ENCODE measurements at places on chromosomes 5 and 9. TPM values are rescaled to one million over a fixed set of nuclear protein-coding genes. Genes with fewer than 3 reads are reported as not detected.

SH3GL2 gene
- total RNA-seq: 0.28 TPM

PRDM9 gene
- not detected for total RNA-seq

GRCh38 chr5:115838885-115839518 lies 2.4 kb downstream of the ATG12 start:
- DNase-seq: no peak

SLC36A2 gene
- total RNA-seq: not detected

PCDHB6 gene
- total RNA-seq: 0.33 TPM

- peak; percentile 16 for DNase-seq
Measured at GRCh38 chr5:171720086-171720485, 65.5 kb upstream of the SMIM23 start.

- peak; percentile 44 for DNase-seq
Measured at GRCh38 chr9:105141146-105141975, 103.1 kb upstream of the SLC44A1 start.

DNA sequence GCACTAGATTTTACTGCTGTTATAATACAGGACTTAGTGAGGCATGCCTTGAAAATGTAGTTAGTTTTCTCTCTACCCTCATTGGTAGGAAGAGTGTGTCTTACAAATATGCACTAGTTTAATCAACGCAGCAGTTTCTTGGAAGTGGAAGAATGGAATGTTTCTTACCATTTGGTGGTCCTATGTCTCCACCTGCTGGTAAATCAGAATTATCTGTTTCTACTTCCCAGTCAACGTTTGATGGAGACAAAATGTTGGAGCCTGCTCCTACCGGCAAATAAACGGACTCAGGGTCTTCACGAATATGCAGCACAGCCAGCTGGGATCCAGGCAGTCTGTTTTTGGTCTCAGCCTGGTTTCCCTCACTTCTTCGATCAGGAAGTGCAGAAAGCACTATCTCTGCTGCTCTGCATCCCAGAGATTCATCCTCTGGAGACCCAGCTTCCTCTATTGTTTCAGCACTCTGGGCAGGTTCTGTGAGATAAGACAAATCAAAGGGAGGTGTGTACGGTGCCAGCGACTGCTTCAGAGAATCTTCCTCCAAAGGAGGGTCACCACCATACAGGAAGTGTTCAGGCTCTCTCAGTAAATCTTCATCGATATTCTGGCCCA lies 59.5 kb upstream of the PCA3 start:
- no peak for DNase-seq

GAS1 gene
- total RNA-seq: 78.6 TPM

DNA sequence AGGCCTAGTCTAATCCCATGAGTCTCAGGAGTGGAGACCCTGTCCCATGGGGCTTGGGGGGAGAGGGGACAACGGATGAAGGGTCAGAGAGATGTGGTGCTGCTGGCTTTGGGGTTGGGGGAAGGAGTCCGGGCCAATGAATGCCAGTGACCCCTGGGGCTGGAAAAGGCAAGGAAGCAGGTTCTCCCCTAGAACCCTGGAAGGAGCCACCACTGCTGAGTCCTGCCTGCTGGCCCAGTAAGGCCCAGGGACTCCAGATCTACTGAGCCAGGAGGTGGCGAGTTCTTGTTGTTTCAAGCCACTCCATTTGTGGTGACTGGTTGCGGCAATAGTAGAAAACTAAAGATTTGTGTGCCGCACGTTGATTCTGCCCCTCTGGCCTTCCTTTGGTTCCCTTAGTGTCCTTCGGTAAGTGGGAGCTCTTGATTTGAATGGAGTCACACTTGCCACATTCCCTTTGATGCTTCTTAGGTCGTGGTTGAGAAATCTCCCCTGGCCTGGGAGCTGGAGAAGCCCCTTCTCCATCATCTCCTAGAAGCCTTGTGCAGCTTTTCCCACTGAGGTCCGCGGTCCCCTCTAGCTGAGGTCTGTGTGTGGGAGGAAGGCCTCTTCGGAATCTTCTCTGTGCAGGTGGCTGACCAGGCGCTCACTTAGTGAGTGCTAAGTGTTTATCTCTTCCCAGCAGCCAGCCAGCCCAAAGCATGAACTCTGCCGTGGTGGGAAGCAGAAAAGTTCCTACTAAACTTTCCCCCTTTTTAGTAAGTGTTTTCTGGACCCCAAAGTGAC lies 9.0 kb downstream of the FCN1 start:
- DNase-seq: no peak

- no peak for DNase-seq
Measured at GRCh38 chr5:178261666-178262600, 29.3 kb upstream of the PHYKPL start.

GRCh38 chr5:107687937-107688336 lies 17.2 kb upstream of the EFNA5 start:
- DNase-seq: no peak

DNA sequence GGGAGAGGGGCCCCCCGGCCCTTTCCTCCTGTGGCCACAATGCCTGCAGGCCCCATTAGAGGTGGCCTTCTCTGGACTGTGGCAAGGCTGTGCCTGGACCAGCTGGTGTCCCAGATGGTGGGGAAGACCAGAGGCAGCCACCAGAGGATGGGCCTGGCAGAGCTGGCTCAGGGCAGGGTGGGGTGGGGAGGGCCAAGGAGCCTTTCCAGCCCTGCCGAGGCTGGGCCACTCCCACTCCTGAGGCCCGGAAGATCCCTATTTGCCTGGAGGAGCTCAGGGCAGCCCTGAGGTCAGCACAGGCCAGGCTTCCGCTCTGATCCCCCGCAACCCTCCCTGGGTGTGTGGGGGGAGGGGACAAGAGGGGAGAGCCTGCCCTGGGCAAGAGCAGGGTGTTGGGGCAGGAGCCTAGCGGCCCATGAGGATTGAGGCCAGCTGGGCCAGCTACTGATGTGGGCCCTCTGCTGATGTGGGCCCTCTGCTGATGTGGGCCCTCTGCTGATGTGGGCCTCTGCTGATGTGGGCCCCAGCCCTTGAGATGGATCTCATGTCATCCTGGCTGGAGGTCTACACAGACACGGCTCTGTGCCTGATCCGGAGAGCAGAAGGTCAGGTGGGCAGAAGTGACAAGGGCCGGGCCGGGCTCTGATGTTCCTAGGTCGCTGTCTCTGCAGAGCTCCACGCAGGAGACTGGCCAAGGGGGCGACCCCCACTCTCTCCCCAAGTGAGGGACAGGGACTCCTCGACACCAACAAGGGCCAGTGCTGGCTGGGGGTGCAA lies 6.0 kb downstream of the MRPS2 start:
- no peak for DNase-seq

DNA sequence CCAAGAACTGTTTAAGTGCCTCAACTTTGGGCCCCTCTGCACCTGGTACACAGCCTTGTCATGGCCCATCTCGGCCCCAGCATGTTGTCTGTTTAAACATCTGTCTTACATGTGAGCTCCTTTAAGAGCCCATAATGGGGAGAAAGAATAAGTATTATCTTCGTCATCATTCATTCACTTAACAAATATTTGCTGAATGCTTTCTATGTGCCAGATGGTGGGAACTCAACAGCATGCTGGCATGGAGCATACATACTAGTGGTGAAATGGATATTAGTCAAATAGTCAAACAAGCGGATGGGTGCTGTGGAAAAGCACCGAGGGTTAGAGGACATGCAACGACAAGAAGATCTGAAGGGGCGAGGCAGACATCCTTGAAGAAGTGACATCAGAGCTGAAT lies 54.5 kb downstream of the GABBR2 start:
- no peak for DNase-seq

BTNL9 gene
- 5.3 TPM for total RNA-seq

DNA sequence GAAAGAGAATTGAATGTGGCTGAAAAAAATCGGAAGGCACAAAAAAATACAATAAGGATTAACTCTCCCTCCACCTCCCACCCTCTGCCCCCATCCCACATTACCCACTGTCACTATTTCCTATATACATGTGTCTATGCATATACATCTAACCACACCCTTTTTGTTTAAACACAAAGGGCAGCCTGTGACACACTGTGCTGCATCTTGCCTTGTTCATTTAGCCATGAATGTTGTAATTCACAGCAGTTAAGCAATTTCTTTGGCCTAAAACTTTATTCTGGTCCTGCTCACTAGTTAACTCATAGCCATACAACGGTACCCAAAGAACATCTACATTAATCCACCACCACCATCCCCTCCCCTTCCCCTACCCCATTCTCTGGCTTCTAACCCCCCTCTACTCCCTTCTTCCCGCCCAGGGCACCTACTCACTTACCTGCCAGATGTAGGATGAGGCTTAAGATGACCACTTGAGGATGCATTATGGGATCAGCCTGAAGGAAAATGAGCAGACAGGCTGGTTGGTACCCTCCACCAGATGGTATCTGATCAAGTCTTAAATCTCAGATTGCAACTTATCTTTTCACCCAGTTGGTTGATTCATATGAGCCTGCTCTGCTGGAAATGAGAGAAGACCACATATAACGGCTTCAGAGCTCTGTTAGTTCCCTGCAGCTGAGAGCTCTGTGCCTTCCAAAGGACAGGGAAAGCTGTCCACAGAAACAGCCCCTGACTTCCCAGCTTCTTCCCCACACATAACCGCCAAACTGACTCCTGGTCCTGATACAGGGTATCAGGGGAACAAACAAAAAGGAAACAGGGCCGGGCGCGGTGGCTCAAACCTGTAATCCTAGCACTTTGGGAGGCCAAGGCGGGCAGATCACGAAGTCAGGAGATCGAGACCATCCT lies 1.2 kb downstream of the HAVCR1 start:
- no peak for DNase-seq

TNFSF15 gene
- 0.16 TPM for total RNA-seq

- DNase-seq: no peak
Measured at GRCh38 chr9:121561385-121562222, 62.0 kb upstream of the GGTA1 start.

TPRN gene
- 6.4 TPM for total RNA-seq

- no peak for DNase-seq
Measured at GRCh38 chr5:81408496-81408895, 14.6 kb upstream of the ACOT12 start.

DNA sequence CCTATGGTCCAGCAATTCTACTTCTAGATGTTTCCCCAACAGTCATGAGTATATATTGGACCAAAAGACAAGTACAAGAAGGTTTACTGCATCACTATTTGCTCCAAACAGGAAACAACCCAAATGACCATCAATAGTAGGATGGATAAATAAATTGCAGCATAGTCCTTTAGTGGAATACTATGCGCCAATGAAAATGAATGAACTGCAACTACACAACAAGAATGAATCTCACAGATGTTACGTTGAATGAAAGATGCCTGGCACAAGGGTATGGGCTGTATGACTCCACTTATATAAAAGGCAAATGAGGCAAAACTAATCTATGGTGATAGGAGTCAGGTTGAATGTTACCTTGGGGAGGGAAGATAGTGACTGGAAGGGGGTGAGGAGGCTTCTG lies 48.6 kb upstream of the UNC5A start:
- no peak for DNase-seq

DNA sequence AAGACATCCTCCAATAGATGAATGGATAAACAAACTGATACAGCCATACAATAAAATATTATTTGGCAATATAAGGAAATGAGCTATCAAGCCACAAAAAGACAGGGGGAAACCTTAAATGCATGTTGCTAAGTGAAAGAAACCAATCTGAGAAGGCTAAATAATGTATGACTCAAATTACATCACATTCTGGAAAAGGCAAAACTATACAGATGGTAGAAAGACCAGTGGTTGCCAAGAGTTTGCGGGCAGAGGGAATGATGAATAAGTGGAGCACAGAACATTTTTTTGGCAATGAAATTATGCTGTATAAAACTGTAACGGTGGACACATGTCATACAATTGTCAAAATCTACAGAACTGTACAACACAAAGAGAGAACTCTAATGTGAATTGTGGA lies 63.3 kb downstream of the CSF2 start:
- DNase-seq: no peak

- DNase-seq: no peak
Measured at GRCh38 chr9:114669961-114670360, 12.0 kb downstream of the TEX48 start.

PCDHA10 gene
- 0.52 TPM for total RNA-seq

- DNase-seq: no peak
Measured at GRCh38 chr9:123615381-123615780, 259.4 kb downstream of the CRB2 start.

HTR4 gene
- total RNA-seq: 7.9 TPM

F2RL2 gene
- 3.7 TPM for total RNA-seq

- no peak for DNase-seq
Measured at GRCh38 chr9:4228606-4229005, 71.3 kb downstream of the GLIS3 start.

DNA sequence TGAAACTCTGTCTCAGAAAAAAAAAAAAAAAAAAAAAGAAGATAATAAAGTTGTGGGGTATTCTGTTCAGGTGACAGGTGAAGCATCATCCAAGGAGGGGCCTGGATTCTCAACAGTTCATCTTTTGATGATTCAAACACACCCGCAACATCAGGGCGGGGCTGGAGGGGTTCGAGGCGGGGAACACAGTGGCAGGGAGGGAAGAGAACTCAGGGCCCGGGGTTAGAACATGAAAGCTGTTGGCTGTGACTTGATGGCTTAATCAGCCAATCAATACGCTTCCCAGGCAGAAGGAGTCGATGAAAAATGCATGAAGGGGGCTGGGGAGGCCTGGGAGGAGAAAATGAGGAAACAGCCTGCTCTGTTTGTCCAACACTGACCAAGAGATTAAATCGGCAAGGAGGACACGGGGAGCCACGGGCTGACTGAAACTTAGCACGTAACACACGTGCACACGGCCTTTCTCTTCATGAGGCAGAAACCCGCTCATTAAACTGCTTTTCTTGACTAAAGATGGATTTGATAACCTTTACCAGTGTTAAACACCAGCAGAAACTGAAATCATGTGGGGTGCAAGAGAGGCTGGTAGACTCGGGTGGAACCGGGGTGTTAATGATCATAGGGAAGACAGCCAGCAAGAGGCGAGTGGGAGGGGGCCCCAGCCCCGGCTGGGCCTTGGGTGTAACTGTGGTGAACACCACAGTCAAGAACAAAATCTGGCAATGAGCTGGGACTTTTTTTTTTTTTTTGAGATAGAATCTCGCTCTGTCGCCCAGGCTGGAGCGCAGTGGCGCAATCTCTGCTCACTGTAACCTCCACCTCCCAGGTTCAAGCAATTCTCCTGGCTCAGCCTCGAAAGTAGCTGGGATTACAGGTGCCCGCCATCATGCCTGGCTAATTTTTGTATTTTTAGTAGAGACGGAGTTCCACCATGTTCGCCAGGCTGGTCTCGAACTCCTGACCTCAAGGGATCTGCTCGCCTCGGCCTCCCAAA lies 105.7 kb upstream of the RAPGEF1 start:
- DNase-seq: no peak

- DNase-seq: no peak
Measured at GRCh38 chr5:10839916-10840599, 79.0 kb upstream of the DAP start.

- DNase-seq: no peak
Measured at GRCh38 chr9:21580636-21581378, 98.7 kb upstream of the IFNE start.

- no peak for DNase-seq
Measured at GRCh38 chr5:73221161-73221560, 48.2 kb downstream of the TMEM174 start.

GRCh38 chr9:130845901-130846481 lies 10.9 kb downstream of the ABL1 start:
- no peak for DNase-seq

- no peak for DNase-seq
Measured at GRCh38 chr5:39447059-39447458, 22.3 kb upstream of the DAB2 start.

All from right atrium auricular region (tissue), 2 donors.